ENCODE measurements at places on chromosomes 2 and 18.

- no peaks in the 10 kb centered on the region for H3K36me3 ChIP-seq
- no peak overlapping the region for H3K27ac ChIP-seq
- peaks cover 1% of the 10 kb centered on the region for H3K4me1 ChIP-seq
These were observed 279.5 kb downstream of the NDUFA10 start for GRCh38 chr2:239745386-239746227.

DNA sequence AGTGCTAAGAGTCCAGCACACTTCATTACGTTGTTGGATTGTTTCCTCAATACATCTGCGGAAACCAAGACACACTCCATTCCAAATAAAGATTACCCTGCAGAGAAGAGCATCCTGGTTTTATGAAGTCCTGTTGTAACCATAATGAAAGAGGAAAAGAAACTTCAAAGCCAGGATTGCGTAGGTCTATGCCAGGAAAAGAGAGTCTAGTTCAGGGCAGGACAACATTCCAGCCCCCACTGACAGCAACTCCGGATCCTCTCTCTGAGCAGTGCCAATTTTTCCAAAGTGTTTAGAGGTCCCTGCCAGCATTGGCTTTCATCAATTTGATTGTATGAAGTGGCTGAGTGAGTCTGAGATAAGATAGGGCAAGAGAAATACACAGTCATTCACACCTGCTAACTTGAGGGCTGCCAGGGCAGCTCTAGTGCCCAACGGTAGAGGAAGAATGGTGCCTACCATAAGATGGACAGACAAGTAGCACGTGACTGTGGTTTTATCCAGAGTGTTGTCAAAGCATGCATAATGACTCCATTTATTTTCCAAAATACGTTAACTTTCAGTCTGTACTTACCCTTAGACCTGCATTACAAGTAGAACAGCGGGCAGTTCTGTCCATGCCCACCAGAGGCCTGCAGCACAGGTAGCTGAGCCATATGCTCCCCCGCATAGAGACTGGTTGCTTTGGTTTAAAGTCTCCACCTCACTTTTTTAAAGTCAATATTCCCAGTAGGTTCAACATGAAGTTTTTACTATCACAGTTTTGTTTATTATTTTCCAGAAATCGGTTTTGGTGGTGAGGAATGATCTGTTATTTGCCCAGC is 23.7 kb downstream of the PIEZO2 start:
- DNase-seq = no peak
- no peaks in the 10 kb centered on the region for H3K4me1 ChIP-seq
- H3K27ac ChIP-seq = no peak overlapping the region
- H3K4me3 ChIP-seq = no peak overlapping the region

- H3K27me3 ChIP-seq = no peaks in the 10 kb centered on the region
- H3K36me3 ChIP-seq = peaks cover 7% of the 10 kb centered on the region
- no peaks in the 10 kb centered on the region for H3K4me1 ChIP-seq
- no peak overlapping the region for H3K27ac ChIP-seq
These were observed 154.6 kb downstream of the ANKRD36 start for GRCh38 chr2:97267411-97268074.

GRCh38 chr2:31319406-31320175 is 85.6 kb downstream of the EHD3 start:
- peaks cover 53% of the 10 kb centered on the region for H3K4me1 ChIP-seq
- peak overlapping the region; percentile 35 for H3K27ac ChIP-seq
- DNase-seq = peak; percentile 17
- no peaks in the 10 kb centered on the region for H3K36me3 ChIP-seq

DNA sequence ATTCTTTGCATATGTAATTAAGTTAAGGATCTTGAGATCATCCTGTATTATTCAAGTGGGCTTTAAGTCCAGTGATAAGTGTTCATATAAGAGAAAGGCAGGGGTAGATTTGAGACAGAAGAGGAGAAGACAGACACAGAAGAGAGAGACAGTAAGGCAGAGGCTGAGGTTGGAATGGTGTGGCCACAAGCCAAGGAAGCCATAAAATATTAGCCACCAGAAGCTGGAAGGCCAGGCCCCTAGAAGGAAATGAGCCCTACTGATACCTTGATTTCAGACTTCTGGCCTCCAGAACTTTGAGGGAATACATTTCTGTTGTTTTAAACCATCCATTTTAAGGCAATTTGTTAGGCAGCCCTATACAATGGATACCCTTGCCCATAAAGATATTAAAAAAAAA is 66.9 kb upstream of the DLX2 start:
- H3K27ac ChIP-seq = no peak overlapping the region
- no peaks in the 10 kb centered on the region for H3K36me3 ChIP-seq
- H3K27me3 ChIP-seq = peaks cover 4% of the 10 kb centered on the region
- H3K4me3 ChIP-seq = no peak overlapping the region
- DNase-seq = no peak
- peaks cover 2% of the 10 kb centered on the region for H3K4me1 ChIP-seq

DNA sequence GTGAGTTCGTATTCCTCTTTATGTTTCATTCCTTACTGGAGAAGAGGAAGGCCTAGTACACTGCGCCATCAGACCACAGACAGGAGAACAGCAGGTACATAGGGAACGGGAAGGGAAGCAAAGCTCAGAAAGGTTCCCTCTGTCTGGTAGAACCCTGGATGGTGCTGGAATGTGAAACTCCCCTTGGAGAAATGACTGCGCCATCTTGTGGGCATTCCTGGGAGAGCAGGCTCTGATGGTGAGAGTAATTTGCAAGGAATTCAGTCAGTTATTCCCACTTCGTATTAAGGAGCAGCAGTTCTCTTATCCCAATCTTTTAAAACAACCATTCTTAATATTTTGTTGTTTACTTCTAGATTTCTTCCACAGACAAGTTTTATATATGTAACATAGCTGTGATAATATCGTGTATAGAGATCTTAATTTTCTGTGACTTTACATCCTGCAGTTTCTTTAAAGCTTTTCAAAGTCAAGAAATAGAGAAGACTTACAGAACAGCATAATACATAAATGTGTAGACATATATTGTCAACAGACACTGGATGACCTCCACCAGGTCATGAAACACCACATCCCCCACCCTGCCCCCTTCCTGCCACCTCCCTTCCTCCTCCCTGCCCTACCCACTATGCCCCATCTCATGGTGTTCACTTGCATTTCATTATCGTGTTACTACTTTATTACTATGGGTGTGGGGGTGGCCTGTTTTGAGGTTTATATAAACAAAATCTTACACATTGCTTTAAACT is 83.9 kb downstream of the ARHGEF4 start:
- no peaks in the 10 kb centered on the region for H3K36me3 ChIP-seq
- peak; percentile 28 for DNase-seq
- no peak overlapping the region for H3K4me3 ChIP-seq
- H3K27ac ChIP-seq = no peak overlapping the region
- peaks cover 20% of the 10 kb centered on the region for H3K27me3 ChIP-seq

DNA sequence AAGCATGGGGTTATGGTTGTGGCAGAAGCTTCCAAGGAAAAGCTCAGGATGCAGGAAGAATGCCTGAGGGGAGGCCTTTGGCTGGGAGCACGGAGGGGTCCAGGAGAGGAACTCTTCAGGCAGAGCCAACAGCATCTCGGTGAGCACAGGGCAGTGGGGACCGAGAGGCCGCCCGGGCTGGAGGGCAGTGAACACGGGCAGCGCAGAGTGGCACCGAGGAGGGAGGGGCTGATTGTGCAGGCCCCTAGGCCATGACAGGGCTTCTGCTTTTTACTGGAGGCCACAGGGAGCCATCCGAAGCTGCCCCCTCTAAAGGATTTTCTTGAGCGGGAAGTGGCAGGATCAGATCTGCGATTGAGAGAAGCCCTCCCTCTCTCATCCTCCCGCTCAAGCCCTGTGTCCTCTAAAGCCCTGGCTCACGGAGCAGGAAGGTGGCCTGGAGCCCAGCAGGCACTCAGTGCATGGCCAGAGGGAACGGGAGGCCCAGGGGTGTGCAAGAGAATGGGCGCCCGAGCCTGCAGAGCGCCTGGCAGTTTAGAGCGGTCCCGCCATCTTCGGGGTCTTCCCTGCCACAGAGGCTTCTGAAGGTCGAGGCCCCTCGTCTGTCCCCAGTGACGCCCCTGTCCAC is 110.0 kb upstream of the STON1 start:
- H3K27me3 ChIP-seq = no peaks in the 10 kb centered on the region
- DNase-seq = no peak
- no peak overlapping the region for H3K4me3 ChIP-seq
- no peaks in the 10 kb centered on the region for H3K36me3 ChIP-seq
- H3K27ac ChIP-seq = no peak overlapping the region

DNA sequence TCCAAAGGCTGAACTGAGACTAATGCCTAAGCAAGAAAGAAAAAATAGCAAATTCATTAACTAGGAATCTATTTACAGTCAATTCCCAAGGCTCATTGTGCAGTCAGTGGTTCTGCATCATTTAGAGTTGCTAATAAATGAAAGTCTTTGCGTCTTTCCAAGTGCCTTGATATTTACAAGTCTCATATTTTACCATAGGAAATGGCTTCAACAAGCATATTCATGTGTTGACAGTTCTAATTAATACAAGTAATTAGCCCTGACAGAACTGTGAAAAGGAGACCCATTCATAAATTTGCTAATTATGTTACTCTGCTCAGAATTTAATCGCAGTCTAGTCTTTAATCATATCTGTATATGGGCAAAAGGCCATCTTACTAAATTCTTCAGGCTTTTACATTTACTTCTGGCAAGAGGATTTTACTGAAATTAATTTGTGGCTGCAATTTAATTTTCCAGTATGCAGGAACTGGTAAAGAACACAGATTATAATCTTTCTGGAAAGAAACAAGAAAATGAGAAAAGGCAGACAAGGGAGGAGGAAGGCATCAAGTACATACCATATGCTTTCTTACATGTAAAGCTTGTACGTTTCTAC is 126.4 kb downstream of the RHBDD1 start:
- no peaks in the 10 kb centered on the region for H3K4me1 ChIP-seq
- H3K36me3 ChIP-seq = peaks cover 30% of the 10 kb centered on the region
- H3K27me3 ChIP-seq = no peaks in the 10 kb centered on the region
- no peak for DNase-seq
- H3K4me3 ChIP-seq = no peak overlapping the region

- H3K4me1 ChIP-seq = peaks cover 11% of the 10 kb centered on the region
- H3K27ac ChIP-seq = no peak overlapping the region
- H3K36me3 ChIP-seq = peaks cover 2% of the 10 kb centered on the region
- H3K27me3 ChIP-seq = peaks cover 17% of the 10 kb centered on the region
- no peak overlapping the region for H3K4me3 ChIP-seq
- DNase-seq = no peak
These were observed 483 bp upstream of the FHL2 start for GRCh38 chr2:105399207-105399861.

DNA sequence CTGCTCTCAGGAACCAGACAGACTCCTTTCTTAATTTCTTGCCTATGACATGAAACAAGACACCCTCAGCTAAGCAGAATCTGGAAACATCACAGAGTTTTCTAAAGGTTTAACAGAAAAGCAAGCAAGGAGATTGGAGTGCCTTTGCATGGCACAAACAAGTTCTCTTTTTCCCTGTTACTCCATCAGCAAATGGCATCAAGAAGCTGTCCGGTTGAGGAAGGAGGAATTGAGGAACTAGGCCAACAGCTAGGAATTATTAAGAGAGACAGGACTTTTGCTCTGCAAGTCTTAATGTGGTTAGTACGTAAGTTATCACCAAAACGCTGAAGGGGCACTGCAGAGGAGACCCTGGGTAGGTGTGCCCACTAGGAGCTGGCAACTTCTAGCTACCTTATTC is 53.2 kb downstream of the NEB start:
- H3K27me3 ChIP-seq = no peaks in the 10 kb centered on the region
- no peak for DNase-seq
- no peak overlapping the region for H3K27ac ChIP-seq
- H3K36me3 ChIP-seq = no peaks in the 10 kb centered on the region

DNA sequence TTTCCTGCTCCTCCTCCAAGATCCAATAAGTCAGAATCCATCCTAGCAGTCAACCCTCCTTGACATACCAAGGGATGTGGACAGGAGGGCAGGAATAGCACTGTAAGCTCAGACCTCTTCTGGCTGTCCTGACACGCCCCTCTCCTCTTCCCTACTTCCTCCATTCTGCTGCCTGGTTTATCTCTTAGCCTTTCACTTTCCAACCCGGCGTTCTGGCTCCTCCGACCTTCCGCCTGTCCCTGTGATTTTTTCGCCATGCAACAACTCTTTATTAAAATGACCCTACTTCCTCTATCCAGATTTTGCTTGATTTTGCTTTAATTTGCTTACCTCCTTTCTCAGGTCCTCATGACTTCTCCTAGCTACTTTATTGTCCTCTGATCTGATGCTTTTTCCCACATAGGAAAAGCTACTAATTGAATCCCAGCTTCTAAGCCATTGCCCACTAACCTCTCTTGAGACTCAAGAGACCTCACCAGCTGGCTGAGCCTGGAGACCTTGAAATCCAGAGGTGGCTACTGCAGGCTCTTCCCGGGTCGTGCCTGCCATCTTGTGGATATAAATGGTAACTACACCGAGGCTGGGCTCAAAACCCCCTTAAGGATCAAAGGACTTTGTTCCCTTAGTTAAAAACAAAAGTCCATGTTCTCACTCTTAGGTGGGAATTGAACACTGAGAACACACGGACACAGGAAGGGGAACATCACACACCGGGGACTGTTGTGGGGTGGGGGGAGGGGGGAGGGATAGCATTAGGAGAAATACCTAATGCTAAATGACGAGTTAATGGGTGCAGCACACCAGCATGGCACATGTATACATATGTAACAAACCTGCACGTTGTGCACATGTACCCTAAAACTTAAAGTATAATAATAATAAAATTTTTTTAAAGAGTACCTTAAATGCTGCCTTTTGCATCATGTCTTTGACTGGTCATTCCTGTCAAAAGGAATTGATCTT is 139.4 kb downstream of the AKAIN1 start:
- H3K27ac ChIP-seq = no peak overlapping the region
- H3K36me3 ChIP-seq = no peaks in the 10 kb centered on the region
- H3K27me3 ChIP-seq = peaks cover 4% of the 10 kb centered on the region
- peak overlapping the region; percentile 33 for H3K4me3 ChIP-seq
- DNase-seq = peak; percentile 49

DNA sequence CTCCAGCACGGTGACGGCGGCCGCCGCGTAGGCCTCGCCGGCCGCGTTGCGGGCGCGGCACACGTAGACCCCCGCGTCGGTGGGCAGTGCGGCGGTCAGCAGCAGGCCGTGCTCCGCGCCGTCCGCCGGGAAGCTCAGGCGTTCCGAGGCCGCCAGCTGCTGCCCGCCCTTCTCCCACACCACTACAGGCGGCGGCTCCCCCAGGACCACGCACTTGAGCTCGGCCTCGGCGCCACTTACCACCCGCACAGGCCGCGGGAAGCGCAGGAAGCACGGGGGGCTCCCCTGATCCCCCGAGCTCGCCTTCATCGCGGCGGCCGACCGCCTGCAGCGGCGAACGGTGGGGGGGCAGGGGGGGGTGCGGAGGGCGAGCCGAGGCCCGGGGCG is 422 bp downstream of the OBSL1 start:
- peaks cover 48% of the 10 kb centered on the region for H3K27me3 ChIP-seq
- H3K36me3 ChIP-seq = no peaks in the 10 kb centered on the region
- no peak for DNase-seq

GRCh38 chr2:229486673-229487072 is 215.6 kb upstream of the PID1 start:
- H3K27ac ChIP-seq = no peak overlapping the region
- no peaks in the 10 kb centered on the region for H3K4me1 ChIP-seq
- H3K27me3 ChIP-seq = no peaks in the 10 kb centered on the region
- H3K4me3 ChIP-seq = no peak overlapping the region
- H3K36me3 ChIP-seq = no peaks in the 10 kb centered on the region
